ENCODE measurements at places on chromosomes 13 and 19.

GRCh38 chr19:39351537-39352064 is 9.4 kb downstream of the SAMD4B start:
- peak; percentile 28 for DNase-seq

GRCh38 chr13:110322126-110322827 is 15.2 kb downstream of the COL4A2 start:
- no peak for DNase-seq

GRCh38 chr13:59230484-59231264 is 933.1 kb downstream of the DIAPH3 start:
- no peak for DNase-seq

DNA sequence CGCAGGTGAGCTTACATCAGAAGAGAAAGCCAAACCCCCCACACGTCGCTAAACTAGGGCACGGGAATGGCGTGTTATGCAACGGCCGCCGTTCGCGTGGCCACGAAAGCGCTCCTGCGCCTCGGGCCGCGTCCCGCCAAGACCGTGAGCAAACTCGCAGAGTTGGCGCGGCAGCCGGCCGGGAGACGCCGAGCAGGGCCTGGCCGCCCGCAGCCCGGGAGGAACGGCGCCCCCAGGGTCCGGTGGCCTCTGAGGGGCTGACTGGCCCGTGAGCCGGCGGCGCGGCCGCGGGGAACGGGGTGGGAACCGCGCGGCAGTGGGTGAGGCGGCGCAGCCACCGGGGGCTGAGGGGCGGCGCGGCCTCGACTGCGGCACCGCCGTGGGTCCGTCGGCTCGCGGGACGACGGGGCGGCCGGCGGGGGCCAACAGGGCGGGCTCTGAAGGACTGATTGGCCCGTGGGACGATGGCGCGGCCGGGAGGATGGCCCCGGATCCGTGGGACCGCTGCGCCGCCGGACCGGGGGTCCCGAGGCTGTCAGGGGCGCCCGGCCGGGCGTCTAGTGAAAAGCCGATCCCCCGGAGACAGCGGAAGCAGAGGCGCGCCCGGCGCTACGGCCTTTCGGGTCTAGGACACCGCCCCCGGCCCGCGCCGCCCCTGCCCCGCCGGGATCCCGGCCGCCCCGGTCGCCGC is 903 bp downstream of the LATS2 start:
- DNase-seq = no peak

DNA sequence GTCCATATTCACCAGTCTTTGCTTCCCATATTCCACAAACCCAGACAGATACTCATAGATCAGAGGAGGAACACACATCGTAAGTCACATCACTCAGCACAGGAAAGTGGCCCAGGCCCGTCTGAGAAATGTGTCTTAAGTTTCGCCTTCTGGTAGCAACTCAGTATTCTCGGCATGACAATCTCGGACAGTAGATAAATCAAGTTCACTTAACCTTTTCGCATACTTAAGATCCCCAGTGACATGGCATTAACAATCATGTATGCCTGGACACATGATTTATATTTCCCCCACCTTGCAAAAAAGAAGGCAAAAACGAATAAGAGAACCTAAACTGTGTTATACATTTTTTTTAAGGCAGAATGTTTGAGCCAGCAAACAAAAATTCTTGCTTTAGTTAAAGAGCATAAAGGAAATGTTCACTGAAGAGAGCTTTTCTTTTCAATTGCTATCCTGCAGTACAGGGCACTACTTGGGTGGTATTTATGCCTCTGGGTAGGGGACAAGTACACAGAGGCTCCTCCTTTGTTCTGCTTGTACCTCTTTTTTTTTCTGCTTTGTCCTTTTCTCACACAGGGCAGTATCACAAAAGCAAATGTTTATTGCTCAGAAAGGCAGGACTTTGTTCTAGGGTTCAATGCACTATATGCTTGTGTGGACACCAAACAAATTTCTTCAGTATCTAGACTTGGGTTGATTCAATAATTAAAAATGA is 360.6 kb downstream of the TDRD3 start:
- DNase-seq = no peak

GRCh38 chr19:10450853-10451609 is 30.7 kb downstream of the PDE4A start:
- DNase-seq = no peak

GRCh38 chr19:10654610-10655456 is 687 bp downstream of the ILF3 start:
- DNase-seq = no peak

GRCh38 chr19:12841094-12841493 is 2.8 kb downstream of the MAST1 start:
- DNase-seq = peak; percentile 20

GRCh38 chr19:4976401-4977298 is 7.7 kb downstream of the KDM4B start:
- DNase-seq = peak; percentile 98

GRCh38 chr13:82305588-82305987 is 1576.7 kb downstream of the SLITRK1 start:
- DNase-seq = no peak

GRCh38 chr13:102487330-102487729 is 85.5 kb upstream of the FGF14 start:
- DNase-seq = no peak

DNA sequence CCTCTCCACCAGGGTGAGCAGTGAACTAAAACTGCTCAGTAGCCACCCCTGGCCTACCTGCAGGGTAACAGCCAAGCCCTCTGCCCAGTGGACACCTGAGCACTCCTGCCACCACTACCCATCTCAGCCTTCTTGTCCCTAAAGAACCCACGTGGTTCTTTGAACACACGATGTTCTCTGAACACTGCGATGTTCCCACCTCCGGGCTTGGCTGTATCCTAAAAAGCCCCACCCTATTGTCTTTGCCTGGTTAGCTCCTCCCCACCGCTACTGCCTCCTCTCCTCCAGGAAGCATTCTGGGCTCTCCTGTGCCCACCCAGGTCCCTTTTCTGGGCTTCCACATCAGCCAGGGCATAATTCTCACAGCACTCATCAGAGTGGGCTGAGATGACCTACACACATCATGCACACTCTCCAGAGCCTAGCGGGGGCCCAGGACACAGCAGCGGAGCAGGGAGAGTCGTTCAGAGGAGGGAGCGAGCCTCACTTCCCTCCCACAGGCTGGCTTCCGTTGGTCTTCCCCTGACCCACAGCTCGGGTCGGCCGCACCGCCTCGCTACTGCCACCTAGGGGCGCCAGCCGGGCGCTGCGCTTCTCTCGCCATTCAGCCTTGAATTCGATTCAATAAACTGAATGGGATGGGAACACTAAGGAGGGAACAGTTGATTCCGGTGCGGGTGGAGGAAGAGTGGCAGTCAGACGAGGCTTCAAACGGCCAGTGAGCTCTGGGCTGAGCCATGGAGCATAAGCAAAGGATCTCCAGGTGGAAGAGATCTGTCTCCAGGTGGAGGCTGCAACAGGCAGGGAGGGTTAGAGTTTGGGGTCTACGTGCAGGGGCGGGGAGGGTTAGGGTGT is 3.2 kb downstream of the ELAVL1 start:
- DNase-seq = peak; percentile 75

DNA sequence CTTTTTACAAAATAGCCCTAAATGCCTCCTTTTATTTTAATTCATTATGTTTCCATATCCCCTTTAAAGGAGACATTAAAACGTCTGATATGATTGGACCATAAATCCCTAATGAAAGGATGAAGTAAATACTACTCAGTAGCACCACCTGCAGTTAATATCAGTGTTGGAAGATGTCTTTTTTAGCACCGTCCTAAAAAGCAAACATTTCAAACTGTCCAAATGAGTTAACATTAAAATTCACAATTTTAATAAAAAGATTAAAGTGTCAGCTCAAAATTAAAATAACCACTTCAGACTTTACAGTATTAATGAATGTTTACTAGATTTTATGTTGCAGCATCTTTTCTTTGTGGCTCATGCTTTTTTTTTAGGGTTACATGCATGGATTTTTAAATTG is 12.3 kb downstream of the ZNF507 start:
- no peak for DNase-seq

DNA sequence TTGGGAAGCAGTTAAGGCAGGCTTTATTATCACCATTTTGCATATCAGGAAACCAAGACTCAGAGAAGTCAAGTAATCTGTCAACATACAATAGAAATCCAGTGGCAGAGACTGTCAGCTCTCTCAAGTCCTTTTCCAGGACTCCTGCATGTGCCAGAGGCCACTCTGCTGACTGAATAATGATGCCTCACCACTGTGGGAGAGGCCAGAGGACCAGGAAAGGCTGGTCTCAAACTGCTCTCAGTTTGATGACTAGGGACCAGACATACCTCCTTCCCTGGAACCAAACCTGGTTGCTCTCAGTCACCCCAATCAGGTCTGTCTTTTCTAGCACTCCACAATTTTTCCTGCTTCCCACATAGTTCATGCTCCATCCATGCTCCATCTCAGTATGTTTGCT is 8.0 kb downstream of the RNASEH2B start:
- DNase-seq = no peak

GRCh38 chr13:114010401-114011101 is 36.7 kb upstream of the C13orf46 start:
- DNase-seq = no peak

DNA sequence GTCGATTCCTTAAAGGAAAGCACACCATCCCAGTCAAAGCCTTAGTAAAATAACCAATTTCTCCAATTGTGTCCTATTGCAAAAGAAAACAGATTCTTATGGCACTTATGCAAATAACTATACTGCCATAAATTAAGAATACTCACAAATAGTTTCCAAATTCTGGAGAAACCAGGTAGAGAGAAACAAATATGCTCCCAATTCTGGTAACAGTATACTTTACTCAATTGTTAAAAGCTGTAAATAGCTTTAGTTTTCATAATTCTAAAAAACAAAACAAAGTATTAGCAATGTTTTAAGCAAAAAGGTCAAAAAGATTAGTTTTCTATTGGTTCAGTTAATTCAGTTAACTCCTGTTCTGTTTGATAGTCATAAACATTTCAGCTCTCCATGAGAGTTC is 18.2 kb upstream of the UBAC2 start:
- no peak for DNase-seq

DNA sequence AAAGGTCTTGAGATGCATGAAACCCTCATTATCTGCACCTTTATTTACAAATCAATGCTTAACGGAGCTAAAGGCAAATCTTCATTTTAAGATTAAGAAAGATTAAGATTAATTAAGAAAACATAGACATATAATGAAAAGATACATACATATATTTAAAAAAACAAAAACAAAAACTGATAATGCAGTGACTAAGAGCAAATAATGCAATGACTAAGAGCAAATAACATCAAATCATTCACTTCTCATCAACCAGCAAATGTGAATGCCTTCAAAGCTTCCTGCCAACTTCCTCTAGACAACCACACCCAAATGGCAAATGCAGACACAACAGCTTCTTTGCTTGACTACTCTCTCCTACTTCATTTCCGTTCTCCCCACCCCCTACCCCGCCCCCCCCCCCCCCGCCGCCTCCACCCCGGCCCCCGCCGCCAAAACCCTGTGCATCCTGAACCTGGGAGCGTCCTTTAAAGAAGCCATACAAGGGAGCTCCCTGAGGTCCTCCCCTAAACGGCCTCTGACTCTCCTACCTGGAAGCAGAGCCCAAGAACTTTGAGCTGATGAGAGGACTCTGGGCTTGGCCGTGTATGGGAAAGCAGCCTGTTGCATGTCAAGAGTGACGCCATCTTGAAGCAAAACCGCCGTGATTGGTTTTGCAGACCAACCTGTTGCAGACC is 24.5 kb downstream of the TEX101 start:
- DNase-seq = no peak

GRCh38 chr19:369256-369655 is 24.7 kb upstream of the MIER2 start:
- DNase-seq = no peak

DNA sequence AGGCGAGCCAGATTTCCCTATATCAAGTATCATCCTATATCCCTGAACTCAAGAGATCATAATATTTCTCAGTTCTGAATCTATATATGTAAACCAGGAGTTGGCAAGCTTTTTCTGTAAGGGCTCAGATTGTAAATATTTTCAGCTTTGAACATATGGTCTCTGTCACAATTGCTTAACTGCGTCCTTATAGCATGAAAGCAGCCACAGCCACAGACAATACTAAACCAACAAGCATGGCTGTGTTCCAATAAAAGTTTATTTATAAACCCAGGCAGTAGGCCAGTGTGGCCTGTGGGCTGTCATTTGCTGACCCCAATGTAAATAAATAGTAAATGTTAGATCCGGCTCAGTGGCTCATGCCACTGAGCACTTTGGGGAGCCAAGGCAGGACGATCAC is 12.2 kb upstream of the MYH14 start:
- DNase-seq = no peak

- no peak for DNase-seq
These were observed 166.1 kb downstream of the SLC7A1 start for GRCh38 chr13:29429286-29429900.

DNA sequence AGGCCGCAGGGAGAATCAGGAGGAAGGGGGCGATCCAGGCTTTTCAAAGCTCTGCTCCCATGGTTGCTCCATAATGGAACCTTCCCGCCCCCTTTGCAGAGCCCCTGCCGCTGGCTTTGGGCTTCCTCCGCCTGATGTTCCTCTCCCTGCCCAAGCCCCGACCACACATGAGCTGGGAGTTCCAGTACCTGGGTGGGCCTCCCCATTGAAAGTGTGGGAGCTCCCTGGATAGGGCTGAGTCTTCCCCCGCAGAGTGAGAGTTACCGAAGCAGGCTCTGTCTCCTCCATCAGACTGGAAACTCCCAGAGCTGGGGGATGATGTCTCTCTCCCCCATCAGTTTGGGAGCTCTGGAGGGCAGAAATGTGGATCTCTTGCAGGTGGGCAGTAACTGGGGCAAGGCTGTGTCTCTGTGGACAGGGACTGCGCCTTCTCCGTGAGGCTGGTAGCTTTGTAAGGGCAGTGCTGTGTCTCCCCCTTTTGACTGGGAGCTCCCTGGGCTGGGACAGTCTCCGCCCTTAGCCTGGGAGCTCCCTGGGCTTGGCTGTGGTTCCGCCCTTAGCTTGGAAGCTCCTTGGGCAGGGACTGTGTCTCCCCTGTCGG is 722 bp downstream of the DCAF15 start:
- peak; percentile 39 for DNase-seq

GRCh38 chr13:50529154-50529882 is 314.2 kb downstream of the DLEU7 start:
- DNase-seq = peak; percentile 89

DNA sequence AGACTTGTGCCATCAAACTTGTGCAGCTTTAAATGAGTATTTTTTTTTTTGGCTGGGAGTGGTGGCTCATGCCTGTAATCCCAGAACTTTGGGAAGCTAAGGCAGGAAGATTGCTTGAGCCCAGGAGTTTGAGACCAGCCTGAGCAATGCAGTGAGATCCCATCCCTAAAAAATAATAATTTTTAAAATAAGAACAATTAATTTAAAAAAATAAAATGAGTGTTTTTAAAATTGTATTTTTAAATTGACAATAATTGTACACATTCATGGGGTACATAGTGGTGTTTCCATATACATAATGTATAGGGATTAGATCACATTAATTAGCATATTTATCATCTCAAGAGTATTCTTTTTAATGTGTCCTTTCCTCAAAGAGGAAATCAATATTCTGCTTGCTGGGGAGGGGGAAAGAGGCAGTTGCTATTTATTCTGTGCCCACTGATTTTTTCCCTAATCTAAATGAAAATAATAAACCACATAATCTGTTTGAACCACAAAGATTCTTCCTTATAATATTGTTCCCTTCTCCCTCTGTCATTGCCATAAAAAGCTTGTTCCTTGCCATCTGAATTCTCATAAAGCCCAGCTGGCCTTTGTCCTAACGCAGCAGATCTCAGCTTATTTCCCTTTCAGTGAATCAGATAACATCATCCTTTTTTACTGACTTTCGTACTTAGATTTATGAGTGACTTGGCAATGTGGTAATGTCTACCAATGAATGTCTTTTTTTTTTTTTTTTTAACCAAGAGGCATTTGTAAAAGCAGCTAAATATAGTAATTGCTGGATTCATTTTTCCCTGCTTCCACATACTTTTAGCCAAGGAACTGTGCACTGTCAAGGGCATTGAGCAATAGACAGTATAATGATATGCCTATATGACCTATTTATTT is 81.8 kb upstream of the RUBCNL start:
- DNase-seq = no peak
